ENCODE measurements at places on chromosomes 13 and 19.

- no peak for DNase-seq
Measured at GRCh38 chr13:65854431-65854830, 1375.7 kb downstream of the PCDH9 start.

GRCh38 chr13:32031815-32032370 lies 319 bp downstream of the FRY start:
- no peak for DNase-seq

GRCh38 chr13:48488995-48489394 lies 43.9 kb downstream of the RCBTB2 start:
- no peak for DNase-seq

GRCh38 chr13:99074693-99075092 lies 96.8 kb upstream of the DOCK9 start:
- no peak for DNase-seq

GRCh38 chr13:96071504-96071903 lies 18.3 kb upstream of the UGGT2 start:
- no peak for DNase-seq

- DNase-seq: no peak
Measured at GRCh38 chr19:5074407-5074806, 105.5 kb downstream of the KDM4B start.

DNA sequence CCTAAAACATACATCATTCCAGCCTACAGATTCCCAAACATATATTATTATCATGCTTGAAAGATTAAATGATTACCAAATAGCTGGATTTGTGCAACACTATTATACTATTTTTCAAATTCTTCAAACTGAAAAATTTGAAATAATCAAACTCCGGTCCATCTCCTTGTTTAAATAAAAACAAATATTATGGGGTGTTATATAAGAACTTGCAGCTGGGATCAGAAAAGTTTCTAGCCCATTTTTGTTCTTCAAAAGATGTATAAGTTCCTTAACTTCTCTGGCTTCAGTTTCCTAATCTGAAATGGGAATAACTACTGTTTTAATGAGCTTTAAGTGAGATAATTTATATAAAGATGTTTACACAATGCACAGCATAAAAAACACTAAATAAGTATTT lies 422.9 kb downstream of the PCDH9 start:
- DNase-seq: no peak

GRCh38 chr19:50178320-50178719 lies 15.2 kb upstream of the IZUMO2 start:
- no peak for DNase-seq

DNA sequence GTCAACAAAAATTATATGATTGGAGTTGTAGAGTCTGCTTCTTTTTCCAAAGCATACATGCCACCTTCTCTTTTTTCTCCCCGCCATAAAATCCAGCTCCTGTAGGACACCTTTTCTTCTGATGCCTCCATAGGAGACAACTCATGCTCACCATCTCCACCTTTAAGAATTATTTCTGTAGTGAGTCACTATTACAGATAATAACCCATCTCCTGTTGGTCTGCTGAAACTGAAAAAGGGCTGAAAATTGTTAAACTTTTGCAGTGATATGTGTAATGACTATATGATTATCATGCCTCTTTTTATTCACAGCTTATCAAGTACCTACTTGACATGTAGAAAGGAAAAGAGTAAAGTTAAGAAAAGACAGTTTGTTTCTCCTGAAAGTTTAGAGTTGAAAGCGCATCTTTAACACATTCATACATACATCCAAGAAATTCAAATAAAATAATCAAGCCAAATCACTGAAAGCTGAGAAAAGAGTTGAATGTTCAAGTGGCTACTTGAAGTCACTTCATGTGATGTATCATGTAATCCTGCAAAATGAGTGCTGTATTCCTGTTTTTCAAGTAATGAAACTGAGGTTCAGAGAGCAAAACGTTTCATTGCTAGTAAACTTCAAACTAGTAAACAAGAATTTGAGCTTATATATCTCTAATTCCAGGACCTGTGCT lies 35.5 kb upstream of the LPAR6 start:
- no peak for DNase-seq

DNA sequence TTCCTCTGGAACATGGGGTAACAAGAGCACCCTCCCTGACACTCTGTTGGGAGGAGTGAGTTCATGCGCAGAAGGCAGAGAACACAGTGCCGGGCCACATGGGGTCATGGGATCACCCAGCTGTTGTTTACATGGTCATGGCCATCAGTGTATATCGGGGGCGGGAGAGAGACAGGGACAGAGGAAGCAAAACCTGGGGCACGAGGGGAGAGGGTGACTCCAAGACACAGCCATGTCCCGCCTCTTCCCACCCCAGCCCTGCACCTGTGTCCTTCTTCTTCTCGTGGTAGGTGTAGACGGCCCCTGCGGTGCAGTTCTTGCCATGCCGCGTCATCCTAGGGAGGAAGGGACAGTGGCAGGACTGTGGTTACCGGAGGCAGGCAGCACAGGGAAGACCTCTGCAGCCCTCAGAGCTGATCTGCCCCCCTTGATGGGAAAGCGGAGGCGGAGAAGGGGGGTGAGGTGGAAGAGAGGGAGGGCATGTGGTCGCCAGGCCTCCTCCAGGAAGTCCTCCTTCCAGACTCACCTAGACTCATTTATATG lies 19.9 kb downstream of the NOSIP start:
- DNase-seq: no peak

- DNase-seq: no peak
Measured at GRCh38 chr13:40070357-40070756, 414.9 kb downstream of the COG6 start.

DNA sequence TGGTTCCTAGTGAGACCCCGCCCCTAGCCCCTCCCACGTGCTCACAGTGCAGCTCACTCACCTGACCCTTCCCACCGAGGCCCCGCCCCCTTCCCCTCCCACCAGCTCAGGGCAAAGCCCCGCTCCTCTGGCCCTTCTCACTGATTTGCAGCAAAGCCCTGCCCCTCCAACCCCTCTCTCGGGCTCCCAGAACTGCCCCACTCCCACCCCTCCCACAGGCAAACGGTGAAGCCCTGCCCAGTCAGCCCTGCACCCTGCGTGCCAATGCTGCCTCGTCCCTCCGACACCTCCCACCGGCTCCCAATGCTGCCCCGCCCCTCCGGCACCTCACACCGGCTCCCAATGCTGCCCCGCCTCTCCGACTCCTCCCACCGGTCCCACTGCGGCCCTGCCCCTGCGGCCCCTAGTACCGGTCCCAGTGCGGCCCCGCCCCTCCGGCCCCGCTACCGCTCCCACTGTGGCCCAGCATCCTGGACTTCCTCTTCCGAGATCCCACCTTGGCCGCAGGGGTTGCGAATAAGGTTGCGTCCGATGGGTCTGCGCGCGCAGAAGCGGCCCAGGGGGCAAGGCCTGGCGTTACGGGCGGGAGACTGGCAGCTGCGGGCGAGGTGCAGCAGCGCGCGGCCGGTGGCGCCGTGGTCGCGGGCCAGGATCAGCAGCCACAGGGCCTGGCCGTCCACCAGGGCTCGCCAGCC lies 834 bp downstream of the FBXO27 start:
- peak; percentile 92 for DNase-seq

DNA sequence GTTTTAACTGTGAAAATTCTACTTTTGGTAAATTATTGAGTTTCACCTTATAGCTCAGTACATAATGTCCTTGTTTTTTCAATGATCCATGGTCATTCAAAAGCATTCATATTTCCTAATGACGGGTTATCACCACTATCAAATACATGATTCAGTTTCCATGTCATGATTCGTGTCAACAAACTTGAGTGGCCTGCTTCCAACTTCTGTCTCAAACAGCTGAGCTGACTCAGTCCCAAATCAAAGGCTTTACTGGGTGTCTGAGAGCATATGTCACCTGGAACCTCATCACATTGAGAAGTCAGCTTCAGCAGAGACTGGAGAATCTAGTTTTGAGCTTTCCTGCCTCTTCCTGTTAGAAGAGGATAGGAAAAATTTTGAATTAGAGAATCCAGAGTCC lies 40.3 kb upstream of the SGCG start:
- DNase-seq: no peak
